ENCODE measurements at places on chromosomes 12 and 14.
A peak's percentile ranks its signal among the peaks of the same experiment; 100 is the strongest.

GRCh38 chr14:21924479-21924878, 250.9 kb upstream of the OR4E1 start:
- DNase-seq: no peak

- DNase-seq: no peak
Observed at GRCh38 chr12:57208631-57209282, 7.8 kb upstream of the NXPH4 start.

DNA sequence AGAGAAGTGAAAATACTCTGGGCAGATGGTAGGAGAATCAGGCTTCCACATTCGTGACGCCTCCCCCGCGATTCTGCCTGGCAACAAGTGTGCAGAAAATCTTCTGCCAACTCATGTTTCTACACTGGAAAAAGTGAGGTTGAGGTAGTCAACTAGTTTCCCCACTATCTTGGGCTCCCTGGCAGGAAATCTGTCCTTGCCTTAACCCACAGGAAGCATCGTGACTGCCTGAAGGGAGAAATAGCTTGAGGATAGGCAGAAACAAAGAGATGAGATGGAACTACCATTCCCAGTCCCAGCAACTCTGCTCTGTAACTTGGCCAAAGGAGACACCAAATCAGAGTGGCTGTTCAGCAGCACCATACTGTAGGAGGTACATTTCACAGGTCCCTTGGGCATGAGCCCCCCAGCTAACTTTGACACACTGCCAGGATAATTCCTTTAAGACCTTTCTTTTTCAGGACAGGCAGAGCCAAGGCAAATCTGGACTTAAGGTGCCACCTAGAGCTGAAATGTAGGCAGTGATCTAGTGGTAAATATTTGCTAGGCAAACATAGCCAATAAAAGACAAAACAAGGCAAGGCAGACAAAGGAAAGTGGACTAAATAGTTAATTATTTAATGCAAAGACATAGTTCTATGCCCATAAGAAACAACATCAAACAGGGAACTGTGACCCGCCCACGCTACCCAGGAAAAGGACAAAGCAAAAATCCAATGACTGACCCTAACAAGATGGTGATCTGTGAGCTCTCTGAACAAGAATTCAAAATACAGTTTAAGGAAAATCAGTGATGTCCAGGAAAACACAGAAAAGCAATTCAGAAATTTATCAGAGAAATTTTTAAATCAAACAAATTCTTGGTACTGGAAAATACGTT, 205.1 kb downstream of the PTPRO start:
- DNase-seq: peak; percentile 77

- peak; percentile 82 for DNase-seq
Observed at GRCh38 chr12:46472893-46473633, 100.5 kb upstream of the SLC38A2 start.
